Neural crest cell (in vitro differentiated cells): ENCODE measurements at places on chromosomes 2 and 18. TPM values are rescaled to one million over a fixed set of nuclear protein-coding genes. Genes with fewer than 3 reads are reported as not detected.
A peak's percentile ranks its signal among the peaks of the same experiment; 100 is the strongest.

LIMS3 gene
- 1.2 and 1.5 TPM in 2 replicates for total RNA-seq

GBX2 gene
- total RNA-seq: 21.3 and 21.9 TPM in 2 replicates

LYG2 gene
- not detected in 2 replicates for total RNA-seq

SCG2 gene
- 8.6 and 8.8 TPM in 2 replicates for total RNA-seq

DNA sequence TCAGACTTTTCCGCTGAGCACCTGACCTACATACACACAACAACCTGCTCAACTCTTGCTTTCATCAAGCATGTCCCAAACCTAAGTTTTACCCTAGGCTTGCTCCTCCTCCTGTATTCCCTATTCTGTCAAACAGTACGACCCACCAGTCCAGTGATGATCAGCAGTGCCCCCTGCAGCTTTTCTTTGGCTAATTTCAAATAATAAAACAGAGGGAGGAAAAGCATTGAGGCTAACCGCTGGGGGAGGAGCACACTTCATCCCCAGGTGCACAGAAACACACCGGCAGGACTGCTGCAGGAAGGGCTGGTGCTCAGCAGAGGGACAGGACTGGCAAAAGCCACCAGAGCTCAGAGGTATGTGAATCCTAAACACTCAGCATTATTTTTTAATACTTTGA, 21.2 kb downstream of the E2F6 start:
- peak overlapping the region; percentile 29 for H3K27ac ChIP-seq
- no peaks in the 10 kb centered on the region for H3K27me3 ChIP-seq
- peaks cover 49% of the 10 kb centered on the region for H3K36me3 ChIP-seq
- H3K4me3 ChIP-seq: no peak overlapping the region
- H3K4me1 ChIP-seq: no peaks in the 10 kb centered on the region
- no peak for DNase-seq

- H3K27ac ChIP-seq: no peak overlapping the region
- H3K36me3 ChIP-seq: no peaks in the 10 kb centered on the region
- H3K4me1 ChIP-seq: no peaks in the 10 kb centered on the region
Observed at GRCh38 chr18:63119647-63120046, 199.9 kb downstream of the BCL2 start.

- H3K36me3 ChIP-seq: no peaks in the 10 kb centered on the region
- H3K4me1 ChIP-seq: no peaks in the 10 kb centered on the region
- no peak for DNase-seq
- no peaks in the 10 kb centered on the region for H3K27me3 ChIP-seq
- no peak overlapping the region for H3K4me3 ChIP-seq
Observed at GRCh38 chr2:229523663-229524062, 190.7 kb downstream of the DNER start.

DNA sequence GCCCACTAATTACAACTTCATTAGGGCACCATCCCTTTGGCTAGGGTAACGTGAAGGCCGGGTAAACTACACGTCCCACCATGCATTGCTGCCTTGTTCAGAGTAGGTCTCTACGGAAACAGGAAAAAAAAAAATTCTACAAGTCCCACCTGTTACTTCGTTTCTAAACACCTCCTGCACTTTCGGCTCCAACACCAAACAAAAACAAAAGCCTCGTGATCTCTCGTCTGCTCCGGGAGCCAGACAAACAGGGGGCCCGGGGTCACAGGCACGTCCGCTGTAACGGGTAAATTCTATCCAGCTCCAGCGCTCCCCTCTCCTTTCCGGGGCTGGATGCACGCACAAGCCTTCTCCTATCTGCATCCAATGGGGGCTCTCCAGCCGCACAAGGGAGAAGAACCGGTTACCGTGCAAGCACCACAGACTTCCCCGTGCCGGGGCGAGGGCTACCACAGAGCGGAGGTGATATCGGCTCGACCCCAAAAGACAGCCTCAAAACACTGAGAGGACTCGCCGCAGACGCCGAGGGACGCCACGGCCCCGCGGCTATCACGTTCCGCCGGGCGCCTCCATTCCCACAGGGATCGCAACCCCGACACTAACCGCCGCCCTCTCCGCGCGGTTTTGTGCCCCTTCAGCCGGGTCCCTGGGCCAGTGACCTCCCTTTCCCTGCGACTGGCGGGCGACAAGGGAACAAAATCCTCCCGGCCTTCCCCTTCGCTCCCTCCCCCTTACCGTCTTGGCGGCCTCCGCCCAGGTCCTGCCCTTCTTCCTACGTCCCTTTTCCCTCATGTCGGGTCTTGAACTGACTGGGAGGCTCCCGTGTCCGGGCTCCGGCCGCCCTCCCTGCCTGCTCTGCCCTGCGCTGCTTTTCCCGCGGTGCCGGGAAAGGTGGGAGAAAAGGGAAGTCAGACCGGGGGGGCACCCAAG, 591 bp downstream of the ASXL2 start:
- H3K4me3 ChIP-seq: peak overlapping the region; percentile 95
- peak; percentile 20 for DNase-seq
- H3K36me3 ChIP-seq: no peaks in the 10 kb centered on the region
- peaks cover 25% of the 10 kb centered on the region for H3K27me3 ChIP-seq
- H3K4me1 ChIP-seq: peaks cover 24% of the 10 kb centered on the region

GRCh38 chr2:220162320-220162719, 534.9 kb downstream of the SLC4A3 start:
- H3K27ac ChIP-seq: no peak overlapping the region
- no peaks in the 10 kb centered on the region for H3K4me1 ChIP-seq
- H3K36me3 ChIP-seq: no peaks in the 10 kb centered on the region
- no peak for DNase-seq
- H3K27me3 ChIP-seq: no peaks in the 10 kb centered on the region
- H3K4me3 ChIP-seq: no peak overlapping the region

DNA sequence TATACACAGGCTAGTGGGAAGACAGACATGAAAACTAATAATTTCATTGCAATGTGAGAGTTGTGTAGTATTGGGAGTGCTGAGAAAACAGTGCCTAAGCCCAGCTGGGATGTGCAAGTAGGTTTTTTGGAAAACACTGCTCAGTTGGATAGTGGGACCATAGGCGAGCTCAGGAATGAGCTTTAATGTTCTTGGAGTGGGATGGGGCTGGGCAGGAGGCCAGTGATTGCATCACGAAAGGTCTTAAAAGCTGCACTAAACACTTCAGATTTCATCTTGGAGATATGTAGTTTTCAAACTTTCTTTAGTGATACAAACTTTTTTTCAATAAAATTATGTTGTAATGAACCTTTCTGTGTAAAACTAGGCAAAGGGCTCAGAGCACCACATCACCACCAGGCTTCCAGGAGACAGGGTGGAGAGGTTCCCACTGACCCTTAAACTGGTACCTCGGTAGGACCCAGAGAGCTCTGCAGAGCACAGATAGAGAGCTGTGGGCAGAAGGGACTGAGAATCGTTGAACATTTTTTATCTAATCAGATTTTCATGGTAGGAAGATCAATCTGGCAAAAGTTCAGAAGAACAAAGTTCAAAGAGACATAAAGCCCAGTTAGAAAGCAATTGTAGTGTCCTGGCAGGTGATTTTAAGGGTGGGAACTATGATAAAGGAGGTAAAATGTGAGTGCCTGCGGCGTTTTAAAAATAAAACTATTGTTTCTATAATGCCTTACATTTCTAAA, 176.2 kb downstream of the TRABD2A start:
- H3K4me1 ChIP-seq: no peaks in the 10 kb centered on the region
- peaks cover 11% of the 10 kb centered on the region for H3K36me3 ChIP-seq
- H3K27ac ChIP-seq: no peak overlapping the region
